ENCODE measurements at places on chromosomes 4 and X.

- DNase-seq, result no peak
Measured at GRCh38 chr4:85399270-85399669, 75.7 kb upstream of the ARHGAP24 start.

DNA sequence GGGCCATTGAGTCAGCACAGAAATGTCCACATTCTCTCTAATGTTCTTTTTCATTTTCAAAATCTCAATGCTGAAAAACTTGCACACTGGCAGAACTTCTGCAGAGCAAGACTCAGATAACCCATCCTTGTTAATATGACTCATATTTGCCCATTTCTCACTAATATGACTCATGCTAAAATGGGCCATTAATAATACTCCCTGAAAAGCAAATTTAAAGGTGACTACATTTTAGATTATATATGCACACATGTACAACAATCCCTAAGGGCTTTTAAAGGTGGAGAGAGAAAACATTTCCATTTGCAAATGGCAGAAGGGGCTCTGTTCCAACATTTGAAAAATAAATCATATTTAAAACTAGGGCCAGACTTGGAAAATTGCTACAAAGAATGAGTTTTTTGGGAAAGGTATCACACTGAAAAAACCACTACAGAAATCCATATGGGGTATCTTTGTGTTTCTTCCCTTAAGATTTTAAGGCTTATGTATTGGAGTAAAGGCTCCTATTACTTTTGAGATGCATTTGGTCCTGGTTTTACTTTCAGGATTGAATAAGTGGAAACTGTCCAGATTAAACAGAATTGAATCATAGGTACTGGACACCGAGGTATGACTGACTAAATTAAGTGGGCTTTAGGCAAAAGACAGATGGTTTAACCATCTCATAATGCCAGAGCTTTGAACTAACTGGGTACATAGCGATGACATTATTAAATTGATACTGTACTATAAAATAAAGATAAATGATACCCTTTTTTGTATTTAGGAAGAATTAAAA lies 30.0 kb downstream of the TLR2 start:
- DNase-seq, result no peak

DNA sequence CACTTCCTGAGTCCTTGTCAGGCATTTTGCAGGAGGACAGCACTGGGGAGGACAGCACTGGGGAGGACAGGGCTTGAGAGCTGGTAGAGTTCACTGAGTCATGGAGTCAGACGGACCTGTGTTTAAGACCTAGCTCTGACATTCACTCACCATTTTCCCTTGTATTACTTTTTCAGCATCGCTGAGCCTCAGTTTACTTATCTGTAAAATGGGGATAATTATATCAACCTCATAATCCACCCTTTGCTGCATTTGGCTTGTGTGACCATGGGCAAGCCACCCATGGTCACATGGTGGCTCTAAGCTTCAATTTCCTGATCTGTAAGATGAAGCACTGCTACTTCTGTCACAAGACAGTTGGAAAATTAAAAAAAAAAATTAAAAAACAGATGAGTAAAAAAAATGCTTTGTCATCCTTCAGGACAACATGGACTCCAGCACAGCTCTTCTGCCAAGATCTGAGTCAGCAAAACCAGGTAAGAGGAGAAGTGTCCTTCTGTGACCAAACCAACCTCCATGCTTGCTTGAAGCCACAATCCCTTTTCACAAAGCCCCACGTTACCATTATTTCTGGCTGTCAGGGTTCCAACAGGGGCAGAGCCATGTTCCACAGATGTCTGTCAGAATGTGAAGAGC lies 275.5 kb downstream of the RAB28 start:
- no peak for DNase-seq

DNA sequence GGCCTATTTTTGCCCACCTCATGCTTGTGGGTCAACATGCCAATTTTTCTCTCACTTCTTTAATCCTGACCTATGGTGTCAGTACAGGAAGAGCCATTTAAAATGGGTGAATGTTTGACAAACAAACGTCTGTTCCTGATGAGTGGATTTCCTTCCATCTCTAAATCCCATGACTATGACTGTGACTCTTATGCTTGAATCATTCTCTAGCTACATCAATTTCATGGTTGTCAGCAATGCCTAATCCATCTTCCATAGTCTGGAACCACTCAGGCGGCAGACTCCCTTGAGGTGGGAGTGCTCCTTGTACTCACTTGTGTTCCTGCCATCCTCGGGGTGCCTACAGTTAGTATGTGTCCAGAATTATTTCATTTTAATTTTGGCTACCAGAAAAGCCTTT lies 194.9 kb upstream of the RPS6KA3 start:
- DNase-seq, result no peak

- DNase-seq, result no peak
Measured at GRCh38 chr4:6076391-6076790, 58.2 kb upstream of the C4orf50 start.

DNA sequence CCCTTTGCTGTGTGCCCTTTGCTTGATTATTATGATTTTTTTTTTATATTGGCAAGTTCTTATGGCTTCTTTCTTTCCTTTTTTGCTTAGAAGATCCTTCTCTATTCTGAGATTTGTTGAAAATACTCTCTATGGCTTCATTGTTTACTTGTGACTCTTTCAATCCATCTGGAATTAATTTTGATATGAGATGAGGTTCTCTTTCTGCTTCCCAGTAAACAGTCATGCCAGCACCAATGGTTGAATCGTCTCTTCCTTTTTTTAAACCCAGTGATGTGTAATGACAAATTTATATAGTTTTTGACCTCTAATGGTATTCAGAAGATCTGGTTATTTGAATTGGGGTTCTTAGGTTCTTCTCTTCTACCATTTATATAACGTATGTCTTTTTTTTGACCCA lies 121.8 kb downstream of the ARHGAP10 start:
- no peak for DNase-seq

- DNase-seq, result no peak
Measured at GRCh38 chr4:173146456-173146855, 22.2 kb upstream of the GALNT7 start.

DNA sequence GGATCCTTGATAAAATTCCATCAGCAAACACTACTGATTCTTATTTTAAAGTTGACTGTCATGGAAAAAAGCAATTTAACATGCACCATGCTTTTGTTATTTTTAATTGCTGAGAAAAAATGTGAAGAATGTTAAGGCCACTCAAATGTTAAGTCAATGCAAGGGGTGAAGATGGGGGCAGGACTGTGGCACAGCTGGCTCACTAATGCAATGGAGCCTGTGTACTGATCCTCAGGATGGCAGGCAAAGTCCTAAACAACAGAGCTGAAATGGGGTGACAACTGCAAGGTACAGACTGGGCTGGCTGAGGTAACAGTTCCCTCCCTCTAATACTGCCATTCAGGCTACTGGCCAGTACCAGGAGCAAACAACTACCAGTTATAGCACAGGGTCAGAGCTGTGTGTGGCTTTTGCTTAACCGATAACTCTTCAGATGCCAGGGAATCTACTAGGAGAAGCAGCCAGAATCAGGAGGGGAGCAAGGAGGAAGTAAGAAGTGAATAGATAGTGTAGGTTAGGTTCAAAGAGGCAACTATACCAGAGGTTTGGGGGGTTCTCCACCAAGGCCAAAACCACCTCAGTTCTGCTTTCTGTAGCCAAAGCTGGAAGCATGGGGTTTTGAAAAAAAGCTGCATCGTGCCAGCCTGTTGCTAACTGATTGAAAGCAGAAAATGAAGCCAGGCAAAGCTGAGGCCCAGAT lies 372.6 kb downstream of the OPHN1 start:
- DNase-seq, result no peak

DNA sequence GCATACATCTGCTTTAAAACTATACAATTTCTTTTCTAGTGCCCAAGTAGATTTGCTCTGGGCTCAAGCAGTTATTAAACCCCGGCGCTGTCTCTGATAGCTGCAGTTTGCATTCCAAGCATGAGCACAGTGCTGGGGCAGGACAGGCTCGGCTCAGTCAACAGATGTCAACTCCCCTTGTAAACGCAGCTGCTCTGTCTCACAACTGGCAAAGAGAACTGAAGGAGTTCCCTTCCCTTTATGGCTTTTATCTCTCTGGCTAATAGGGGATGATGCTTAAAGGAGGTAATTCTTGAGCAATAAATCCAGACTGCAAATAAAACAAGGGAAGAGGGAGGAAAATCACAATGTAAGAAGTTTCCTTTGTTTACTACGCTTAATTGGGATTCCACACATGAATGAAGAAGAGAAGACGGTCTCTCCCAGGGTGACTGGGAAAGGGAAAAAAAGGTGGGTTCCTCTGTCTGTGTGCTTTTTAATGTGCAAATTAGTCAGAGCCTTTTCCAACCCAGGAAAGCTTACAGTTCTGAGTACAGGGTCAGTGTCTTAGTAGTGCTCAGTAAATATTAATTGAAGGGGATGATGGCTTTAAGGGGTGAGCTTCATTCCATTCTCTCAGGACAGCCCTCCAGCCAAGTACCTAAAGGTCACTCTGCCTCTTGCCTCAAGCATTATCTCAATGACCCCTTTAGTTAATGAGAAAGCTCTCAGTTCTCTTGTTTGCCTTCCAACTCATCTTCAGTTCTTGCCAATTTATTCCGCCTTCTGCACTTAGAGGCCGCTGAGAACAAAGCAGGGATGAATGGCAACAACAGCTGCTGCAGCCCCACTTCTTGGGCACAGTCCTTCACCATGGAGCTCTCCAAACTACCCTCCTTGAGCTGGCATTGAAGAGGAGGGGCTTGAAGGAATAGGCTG lies 155.7 kb upstream of the JADE1 start:
- DNase-seq, result no peak

- no peak for DNase-seq
Measured at GRCh38 chrX:100880368-100880767, 6.2 kb upstream of the NOX1 start.

DNA sequence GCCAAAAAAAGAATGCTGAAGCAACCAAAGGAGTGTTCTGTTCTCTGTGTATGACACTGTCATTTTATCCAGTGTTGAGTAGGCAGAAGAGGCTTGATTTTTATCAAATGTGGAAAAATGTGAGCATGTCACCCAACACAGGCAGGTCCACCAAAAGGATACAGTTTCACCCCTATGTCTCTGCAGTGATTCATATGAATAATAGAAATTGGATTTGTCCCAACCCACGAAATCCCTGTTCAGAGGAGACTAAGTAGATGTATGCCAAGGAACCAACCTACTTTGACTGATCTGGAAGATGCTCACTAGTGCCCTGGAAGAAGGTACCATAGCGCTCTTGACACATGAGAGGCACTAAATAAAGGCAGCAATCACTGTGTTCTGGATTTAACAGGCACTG lies 72.5 kb downstream of the FGF13 start:
- no peak for DNase-seq

GRCh38 chr4:100147198-100147597 lies 43.1 kb downstream of the DDIT4L start:
- DNase-seq, result no peak

DNA sequence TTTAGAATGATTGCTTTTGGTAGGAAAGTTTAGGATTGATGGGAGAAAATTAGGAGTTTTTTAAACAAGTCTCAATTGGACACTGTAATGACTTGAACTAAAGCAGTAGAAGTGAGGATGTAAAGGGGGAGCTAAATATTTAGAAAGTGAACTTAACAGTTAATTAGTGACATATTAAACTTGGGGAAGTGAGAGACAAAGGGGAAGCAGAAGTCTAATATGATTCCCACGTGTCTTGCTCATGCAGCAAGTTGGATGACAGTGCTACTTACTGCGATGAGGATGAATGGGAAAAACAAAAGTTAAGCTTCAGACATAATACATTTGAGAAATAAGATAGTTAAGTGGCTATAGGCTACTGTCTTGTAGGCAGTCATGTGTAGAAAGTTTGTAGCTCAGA lies 110.4 kb downstream of the RPA4 start:
- DNase-seq, result no peak

GRCh38 chr4:109207061-109207460 lies 95.4 kb downstream of the COL25A1 start:
- no peak for DNase-seq

DNA sequence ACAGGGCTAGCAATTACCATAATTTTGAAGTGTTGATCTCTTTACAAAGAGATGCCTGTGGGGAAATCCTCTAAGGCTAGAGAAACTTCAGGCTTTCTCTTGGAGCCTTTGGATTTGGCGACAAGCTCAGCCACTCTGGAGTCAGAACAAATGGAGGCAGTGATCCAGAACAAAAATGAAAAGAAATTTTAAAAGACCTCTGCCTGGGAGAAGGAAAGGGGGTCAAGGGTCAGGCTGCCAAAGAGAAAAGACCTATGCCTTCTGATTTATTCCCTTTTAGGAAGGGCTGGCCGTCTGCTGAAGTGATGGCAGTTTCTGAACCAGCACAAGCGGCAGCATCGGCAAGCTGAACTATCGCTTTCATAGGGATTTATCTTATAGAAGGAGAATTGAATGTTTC lies 140.8 kb upstream of the SFRP2 start:
- no peak for DNase-seq

GRCh38 chrX:48935301-48935670 lies 16.5 kb upstream of the PIM2 start:
- no peak for DNase-seq

GRCh38 chr4:146159384-146160058 lies 16.0 kb upstream of the LSM6 start:
- no peak for DNase-seq

DNA sequence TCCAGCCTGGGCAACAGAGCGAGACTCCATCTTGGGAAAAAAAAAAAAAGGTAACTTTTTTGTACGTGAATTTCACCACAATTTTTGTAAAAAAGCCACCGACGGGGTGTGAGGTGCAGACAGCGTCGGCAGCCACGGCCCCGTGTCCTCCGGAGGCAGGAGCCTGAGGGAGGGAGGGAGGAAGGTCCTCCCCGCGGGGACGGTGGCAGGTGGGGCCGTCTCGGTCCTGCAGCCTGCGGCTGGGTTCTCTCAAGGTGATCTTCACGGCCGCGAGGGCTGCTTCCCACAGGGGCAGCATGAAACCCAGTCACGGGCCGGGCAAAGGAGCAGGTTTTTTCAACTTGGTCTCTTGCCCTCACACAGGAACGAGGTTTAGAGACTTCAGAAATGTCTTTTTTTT lies 14.0 kb downstream of the PLCXD1 start:
- DNase-seq, result no peak

GRCh38 chr4:176635372-176636261 lies 157.1 kb downstream of the VEGFC start:
- peak; percentile 49 for DNase-seq

- DNase-seq, result no peak
Measured at GRCh38 chrX:125681058-125681457, 361.4 kb downstream of the TEX13C start.

DNA sequence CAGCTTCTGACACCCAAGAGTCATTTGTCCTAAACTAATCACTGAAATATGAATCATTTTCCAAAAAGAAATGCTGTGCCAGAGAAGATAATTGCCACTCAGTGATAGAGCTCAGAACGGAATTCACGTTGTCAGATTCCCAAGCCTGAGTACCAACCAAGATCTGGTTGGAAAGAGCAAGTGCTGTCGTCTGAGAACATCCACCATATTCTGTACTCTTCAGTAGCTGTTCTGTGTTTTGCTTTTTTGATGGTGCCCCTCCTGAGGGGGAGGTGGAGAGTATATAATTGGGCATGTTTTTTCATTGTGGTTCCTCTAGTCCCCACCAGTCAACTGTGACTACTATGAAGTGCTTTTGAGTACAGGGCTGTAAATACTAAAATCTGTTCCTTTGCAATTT lies 13.2 kb downstream of the RUFY3 start:
- DNase-seq, result no peak

- no peak for DNase-seq
Measured at GRCh38 chr4:96093057-96093456, 253.2 kb downstream of the PDHA2 start.
